GM23248 (cell line): ENCODE measurements at places on chromosomes 2 and 18.
A peak's percentile ranks its signal among the peaks of the same experiment; 100 is the strongest.

GRCh38 chr2:118654945-118655344 lies 192.5 kb downstream of the EN1 start:
- no peak for DNase-seq
- no peaks in the 10 kb centered on the region for H3K27me3 ChIP-seq
- H3K4me3 ChIP-seq: no peak overlapping the region
- peaks cover 11% of the 10 kb centered on the region for H3K4me1 ChIP-seq
- H3K36me3 ChIP-seq: no peaks in the 10 kb centered on the region

GRCh38 chr18:44987371-44987770 lies 306.7 kb downstream of the SETBP1 start:
- no peak overlapping the region for H3K4me3 ChIP-seq
- no peak for DNase-seq
- H3K36me3 ChIP-seq: no peaks in the 10 kb centered on the region

- no peak overlapping the region for H3K4me3 ChIP-seq
- H3K27me3 ChIP-seq: no peaks in the 10 kb centered on the region
- H3K4me1 ChIP-seq: peaks cover 8% of the 10 kb centered on the region; the same call in 1 of the 2 replicates
Measured at GRCh38 chr18:48319801-48320638, 89.2 kb downstream of the ZBTB7C start.

- no peak for DNase-seq
- H3K27me3 ChIP-seq: no peaks in the 10 kb centered on the region
- no peaks in the 10 kb centered on the region for H3K36me3 ChIP-seq
- no peak overlapping the region for H3K4me3 ChIP-seq
- H3K4me1 ChIP-seq: no peaks in the 10 kb centered on the region
- H3K27ac ChIP-seq: no peak overlapping the region
Measured at GRCh38 chr2:211487733-211488132, 931.3 kb downstream of the CPS1 start.

DNA sequence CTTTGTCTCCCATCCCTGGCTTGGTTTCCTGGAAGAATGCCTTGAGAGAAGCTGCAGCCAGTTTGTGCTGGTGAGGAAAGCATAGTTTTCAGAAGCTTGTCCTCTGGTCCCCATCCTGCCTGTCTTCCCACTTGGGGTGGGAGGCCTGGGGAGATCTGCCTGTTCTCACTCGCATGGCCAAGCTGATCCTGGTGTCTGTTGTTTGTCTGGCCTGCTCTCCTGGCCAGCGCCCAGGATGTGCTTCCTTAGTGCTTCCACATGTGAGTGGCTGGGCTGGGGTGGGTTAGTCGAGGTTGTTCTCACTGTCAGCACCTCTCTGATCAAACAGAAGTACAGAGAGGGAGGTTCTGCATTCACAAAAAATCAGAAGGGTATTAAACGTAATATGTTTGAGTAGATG lies 49.5 kb downstream of the PTPRM start:
- H3K4me1 ChIP-seq: peaks cover 36% of the 10 kb centered on the region
- DNase-seq: peak; percentile 57
- H3K36me3 ChIP-seq: no peaks in the 10 kb centered on the region
- H3K4me3 ChIP-seq: peak overlapping the region; percentile 69

DNA sequence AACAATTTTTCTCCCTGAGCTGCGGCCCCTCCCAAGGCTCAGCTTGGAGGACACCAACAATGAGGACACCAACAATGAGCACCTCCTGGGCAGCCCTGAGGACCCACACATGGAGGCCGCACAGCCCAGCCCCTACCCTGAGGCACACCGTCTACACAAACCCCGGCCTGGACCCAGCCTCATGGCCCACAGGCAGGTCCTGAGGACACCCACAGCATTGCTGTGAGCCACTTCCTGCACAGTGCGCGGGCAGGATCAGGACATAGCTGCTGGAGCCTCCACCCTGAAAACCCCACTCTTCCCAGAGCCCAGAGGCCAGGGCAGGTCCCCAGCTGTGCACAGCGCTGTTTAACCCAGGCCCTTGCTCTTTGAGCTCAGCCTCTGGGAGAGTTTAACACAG lies 194.3 kb downstream of the RTP5 start:
- no peaks in the 10 kb centered on the region for H3K27me3 ChIP-seq
- DNase-seq: no peak
- peaks cover 4% of the 10 kb centered on the region; the same call in 1 of the 2 replicates for H3K4me1 ChIP-seq
- H3K4me3 ChIP-seq: no peak overlapping the region

- H3K27ac ChIP-seq: no peak overlapping the region
- no peaks in the 10 kb centered on the region for H3K27me3 ChIP-seq
- H3K4me3 ChIP-seq: no peak overlapping the region
- no peak for DNase-seq
- H3K36me3 ChIP-seq: no peaks in the 10 kb centered on the region
- H3K4me1 ChIP-seq: peaks cover 33% of the 10 kb centered on the region
Measured at GRCh38 chr2:101300164-101300563, 8.3 kb downstream of the RNF149 start.

DNA sequence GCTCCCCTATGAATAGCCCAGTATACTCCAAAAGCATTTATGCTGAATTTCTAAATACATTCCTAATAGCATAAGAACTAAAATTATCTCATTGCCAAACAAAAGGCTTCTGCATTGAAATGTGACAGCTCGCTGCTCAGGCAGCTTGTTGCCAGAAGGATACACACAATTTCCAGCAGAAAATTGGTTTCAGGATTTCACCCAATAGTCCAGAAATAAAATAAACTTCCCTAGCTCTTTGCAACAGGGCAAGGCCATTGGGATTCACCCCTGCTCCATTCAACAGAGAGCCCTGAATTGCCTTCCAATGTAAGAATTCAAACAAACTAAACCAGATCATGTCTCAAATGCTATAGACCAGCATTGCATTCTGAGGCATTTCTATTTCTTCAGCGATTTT lies 70.7 kb downstream of the RBM43 start:
- no peaks in the 10 kb centered on the region for H3K4me1 ChIP-seq
- DNase-seq: no peak
- H3K27ac ChIP-seq: no peak overlapping the region
- H3K36me3 ChIP-seq: no peaks in the 10 kb centered on the region

DNA sequence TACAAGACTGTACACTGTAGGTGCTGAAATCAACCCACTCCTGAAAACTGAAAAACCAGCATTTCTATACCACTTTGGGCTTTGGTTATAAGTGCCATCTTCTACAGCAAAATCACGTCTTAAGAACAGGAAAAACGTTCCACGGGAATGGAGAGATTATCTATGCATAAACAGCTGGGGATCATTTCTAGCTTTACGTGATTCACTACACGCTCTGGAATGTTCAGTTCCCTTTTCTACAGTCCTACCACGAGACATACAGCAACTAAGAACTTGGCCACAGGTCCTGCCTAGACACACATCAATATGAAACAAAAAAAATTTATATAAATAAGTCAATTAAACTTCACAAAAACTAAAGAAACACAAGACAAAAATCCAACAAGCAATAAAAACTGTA lies 3.6 kb downstream of the CXCR4 start:
- DNase-seq: no peak
- H3K4me1 ChIP-seq: no peaks in the 10 kb centered on the region
- H3K27ac ChIP-seq: no peak overlapping the region
- H3K4me3 ChIP-seq: no peak overlapping the region
- no peaks in the 10 kb centered on the region for H3K36me3 ChIP-seq

GRCh38 chr2:59173325-59173724 lies 932.2 kb upstream of the FANCL start:
- no peak overlapping the region for H3K27ac ChIP-seq
- H3K4me3 ChIP-seq: no peak overlapping the region
- no peak for DNase-seq

DNA sequence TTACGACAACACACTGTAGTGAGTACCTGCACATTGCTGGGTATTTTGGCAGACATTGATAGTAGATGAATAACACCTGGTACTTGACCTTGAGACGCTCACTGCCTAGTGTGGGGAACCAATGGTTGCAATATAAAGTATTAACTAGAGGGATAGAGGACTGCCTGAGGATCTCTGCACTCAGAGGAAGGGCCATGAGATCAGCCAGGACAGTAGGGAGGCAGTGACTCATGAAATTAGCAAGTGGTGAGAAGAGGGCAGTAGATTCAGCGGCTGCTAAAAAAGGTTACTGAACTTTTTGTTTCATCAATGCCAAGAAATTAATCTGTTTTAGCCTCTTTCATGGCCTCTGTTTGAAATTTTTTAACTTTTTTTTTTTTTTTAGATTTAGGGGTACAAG lies 250.8 kb upstream of the TCF4 start:
- H3K27me3 ChIP-seq: no peaks in the 10 kb centered on the region
- peak; percentile 82 for DNase-seq
- H3K4me1 ChIP-seq: peaks cover 18% of the 10 kb centered on the region
- H3K4me3 ChIP-seq: peak overlapping the region; percentile 38; the same call in 1 of the 2 replicates
- no peaks in the 10 kb centered on the region for H3K36me3 ChIP-seq
- H3K27ac ChIP-seq: peak overlapping the region; percentile 72

GRCh38 chr2:222869252-222869560 lies 8.4 kb downstream of the ACSL3 start:
- no peak overlapping the region for H3K4me3 ChIP-seq
- H3K36me3 ChIP-seq: no peaks in the 10 kb centered on the region
- no peak for DNase-seq
- no peak overlapping the region for H3K27ac ChIP-seq

GRCh38 chr2:47016172-47016913 lies 100.7 kb upstream of the MCFD2 start:
- H3K36me3 ChIP-seq: peaks cover 43% of the 10 kb centered on the region
- H3K27ac ChIP-seq: peak overlapping the region; percentile 61
- H3K4me1 ChIP-seq: peaks cover 13% of the 10 kb centered on the region
- H3K4me3 ChIP-seq: no peak overlapping the region
- DNase-seq: peak; percentile 92

- H3K27ac ChIP-seq: peak overlapping the region; percentile 51
- no peaks in the 10 kb centered on the region for H3K27me3 ChIP-seq
- DNase-seq: peak; percentile 87
- no peaks in the 10 kb centered on the region for H3K36me3 ChIP-seq
Measured at GRCh38 chr2:212421556-212422334, 116.9 kb downstream of the ERBB4 start.

- H3K4me1 ChIP-seq: peaks cover 4% of the 10 kb centered on the region; the same call in 1 of the 2 replicates
- no peaks in the 10 kb centered on the region for H3K36me3 ChIP-seq
- H3K4me3 ChIP-seq: no peak overlapping the region
- no peak overlapping the region for H3K27ac ChIP-seq
- DNase-seq: no peak
Measured at GRCh38 chr2:20178249-20178607, 46.7 kb downstream of the SDC1 start.

DNA sequence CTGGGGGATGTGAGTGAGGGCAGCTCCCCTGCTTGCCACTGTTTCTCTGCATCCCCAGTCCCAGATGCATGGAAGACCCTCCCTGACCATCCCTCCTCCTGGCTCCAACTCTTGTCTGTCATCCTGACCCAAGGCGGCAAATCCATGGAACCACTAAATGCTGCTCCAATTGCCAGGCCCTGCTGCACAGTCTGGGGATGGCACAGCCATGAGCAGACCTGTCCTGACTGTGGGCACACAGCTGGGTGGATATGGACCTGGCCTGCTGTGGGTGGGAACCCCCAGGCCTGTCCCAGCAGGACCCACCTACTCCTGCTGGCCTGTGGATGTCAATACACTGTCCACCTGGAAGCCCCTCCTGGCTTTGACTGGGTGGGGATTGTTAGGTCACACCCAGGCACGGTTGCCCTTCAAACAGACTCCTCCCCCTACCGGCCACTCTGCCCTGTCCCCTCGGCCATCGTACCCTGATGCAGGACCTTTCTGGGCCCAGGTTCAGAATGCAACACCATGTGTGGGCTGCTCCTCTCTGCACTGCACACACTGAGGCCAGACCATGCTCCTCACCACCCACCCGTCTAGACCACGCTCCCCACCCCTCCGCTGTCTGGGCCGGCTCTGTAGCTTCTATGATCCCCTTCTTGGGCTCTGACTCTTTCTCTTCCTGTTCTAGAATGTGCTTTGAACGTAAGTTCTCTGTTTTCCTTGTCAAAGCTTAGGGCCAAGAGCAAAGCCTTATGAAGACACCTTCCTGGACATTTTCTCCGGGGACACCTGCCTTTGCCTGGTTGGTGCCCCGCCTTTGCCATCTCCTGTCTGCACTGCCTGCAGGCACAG lies 57.9 kb downstream of the INPP5D start:
- no peak overlapping the region for H3K27ac ChIP-seq
- H3K4me1 ChIP-seq: no peaks in the 10 kb centered on the region
- DNase-seq: no peak

- peaks cover 42% of the 10 kb centered on the region for H3K27me3 ChIP-seq
- no peak overlapping the region for H3K4me3 ChIP-seq
- H3K4me1 ChIP-seq: no peaks in the 10 kb centered on the region
- DNase-seq: no peak
- no peaks in the 10 kb centered on the region for H3K36me3 ChIP-seq
Measured at GRCh38 chr18:22066083-22066485, 103.3 kb upstream of the GATA6 start.

GRCh38 chr18:9066358-9066757 lies 36.1 kb upstream of the NDUFV2 start:
- H3K36me3 ChIP-seq: no peaks in the 10 kb centered on the region
- H3K4me3 ChIP-seq: no peak overlapping the region
- no peaks in the 10 kb centered on the region for H3K4me1 ChIP-seq

GRCh38 chr18:68316636-68317035 lies 398.3 kb downstream of the TMX3 start:
- H3K4me1 ChIP-seq: peaks cover 5% of the 10 kb centered on the region; the same call in 1 of the 2 replicates
- peak; percentile 64 for DNase-seq
- peak overlapping the region; percentile 76 for H3K4me3 ChIP-seq
- H3K27ac ChIP-seq: peak overlapping the region; percentile 19; the same call in 1 of the 2 replicates
- H3K36me3 ChIP-seq: no peaks in the 10 kb centered on the region

GRCh38 chr2:117273009-117273671 lies 541.4 kb upstream of the DDX18 start:
- no peaks in the 10 kb centered on the region for H3K4me1 ChIP-seq
- H3K36me3 ChIP-seq: no peaks in the 10 kb centered on the region
- H3K27me3 ChIP-seq: no peaks in the 10 kb centered on the region
- no peak for DNase-seq

DNA sequence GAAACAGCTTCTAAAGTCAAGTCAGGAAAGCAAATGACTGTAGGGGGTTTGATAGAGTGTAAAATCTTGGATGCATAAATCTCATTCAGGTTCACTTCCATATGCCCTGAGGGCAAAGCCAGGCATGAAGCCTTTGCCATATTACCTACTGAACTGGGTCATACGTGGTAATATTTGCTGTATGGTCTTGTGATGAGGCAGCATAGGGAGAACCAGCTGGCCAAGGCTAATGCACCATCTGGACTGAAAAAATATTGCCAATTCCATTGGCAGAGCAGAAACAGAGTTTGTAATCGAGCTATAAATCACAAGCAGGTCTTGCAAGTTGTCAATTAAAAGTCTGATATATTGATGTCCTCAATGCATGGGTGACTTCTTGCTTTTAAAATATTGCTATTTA lies 243.8 kb downstream of the ERBB4 start:
- H3K27me3 ChIP-seq: no peaks in the 10 kb centered on the region
- H3K36me3 ChIP-seq: no peaks in the 10 kb centered on the region
- H3K4me3 ChIP-seq: no peak overlapping the region
- no peak overlapping the region for H3K27ac ChIP-seq
